ENCODE measurements at places on chromosomes 5 and 9. TPM values are rescaled to one million over a fixed set of nuclear protein-coding genes. Genes with fewer than 3 reads are reported as not detected.

Gene MLANA
- not detected for total RNA-seq

Gene SKIC3
- 99.9 TPM for total RNA-seq

GRCh38 chr9:114072184-114073140 lies 5.6 kb downstream of the AMBP start:
- DNase-seq: no peak
- no peaks in the 10 kb centered on the region for H3K36me3 ChIP-seq

DNA sequence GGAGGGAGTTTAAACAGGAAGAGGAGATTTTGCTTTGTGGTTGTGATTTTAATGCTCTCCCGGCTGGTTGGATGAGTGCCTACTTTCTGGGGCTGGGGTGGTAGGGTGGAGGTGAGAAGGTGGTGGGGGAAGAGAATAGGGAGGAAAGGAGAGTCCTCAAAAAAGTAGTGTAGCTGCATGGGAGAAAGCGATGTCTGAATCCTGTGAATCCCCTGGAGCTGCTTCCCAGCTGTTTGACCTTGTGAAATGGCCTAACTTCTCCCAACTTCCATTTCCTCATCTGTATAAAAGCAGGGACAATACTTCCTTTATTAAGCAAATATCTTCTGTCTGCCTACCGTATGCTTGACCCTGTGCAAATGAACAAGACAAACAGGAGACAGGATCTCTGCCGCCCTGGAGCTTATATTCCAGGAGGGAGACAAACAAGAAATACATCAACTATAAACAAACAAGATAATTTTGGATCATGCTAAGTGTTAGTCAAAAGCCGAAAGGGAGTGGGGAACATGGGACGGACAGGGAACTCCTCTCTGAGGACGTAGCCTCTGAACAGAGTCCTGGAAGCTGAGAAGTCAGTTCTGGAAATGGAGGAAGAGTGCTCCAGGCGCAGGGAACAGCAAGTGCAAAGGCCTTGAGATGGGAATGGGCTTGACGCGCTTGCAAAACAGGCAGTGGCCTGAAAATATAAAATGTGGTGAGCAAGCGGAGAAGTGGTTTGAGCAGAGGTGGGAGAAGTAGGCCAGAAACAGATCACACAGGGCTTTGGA lies 103.5 kb downstream of the SPRY4 start:
- DNase-seq: no peak
- no peaks in the 10 kb centered on the region for H3K36me3 ChIP-seq
- no peak overlapping the region for H3K4me3 ChIP-seq

GRCh38 chr5:2832394-2832793 lies 80.9 kb upstream of the IRX2 start:
- H3K27ac ChIP-seq: no peak overlapping the region
- no peak overlapping the region for H3K4me3 ChIP-seq
- no peaks in the 10 kb centered on the region for H3K27me3 ChIP-seq
- DNase-seq: no peak
- no peaks in the 10 kb centered on the region for H3K4me1 ChIP-seq
- no peaks in the 10 kb centered on the region for H3K36me3 ChIP-seq

GRCh38 chr9:111162026-111162425 lies 123.8 kb upstream of the LPAR1 start:
- no peak overlapping the region for H3K4me3 ChIP-seq
- H3K27me3 ChIP-seq: no peaks in the 10 kb centered on the region
- H3K27ac ChIP-seq: no peak overlapping the region
- H3K4me1 ChIP-seq: no peaks in the 10 kb centered on the region
- H3K36me3 ChIP-seq: no peaks in the 10 kb centered on the region

GRCh38 chr5:24623031-24623430 lies 21.7 kb downstream of the CDH10 start:
- no peaks in the 10 kb centered on the region for H3K27me3 ChIP-seq
- no peak overlapping the region for H3K27ac ChIP-seq
- H3K4me1 ChIP-seq: no peaks in the 10 kb centered on the region
- no peak for DNase-seq
- H3K4me3 ChIP-seq: no peak overlapping the region
- H3K36me3 ChIP-seq: no peaks in the 10 kb centered on the region
